ENCODE measurements at places on chromosomes 12 and 14.

DNA sequence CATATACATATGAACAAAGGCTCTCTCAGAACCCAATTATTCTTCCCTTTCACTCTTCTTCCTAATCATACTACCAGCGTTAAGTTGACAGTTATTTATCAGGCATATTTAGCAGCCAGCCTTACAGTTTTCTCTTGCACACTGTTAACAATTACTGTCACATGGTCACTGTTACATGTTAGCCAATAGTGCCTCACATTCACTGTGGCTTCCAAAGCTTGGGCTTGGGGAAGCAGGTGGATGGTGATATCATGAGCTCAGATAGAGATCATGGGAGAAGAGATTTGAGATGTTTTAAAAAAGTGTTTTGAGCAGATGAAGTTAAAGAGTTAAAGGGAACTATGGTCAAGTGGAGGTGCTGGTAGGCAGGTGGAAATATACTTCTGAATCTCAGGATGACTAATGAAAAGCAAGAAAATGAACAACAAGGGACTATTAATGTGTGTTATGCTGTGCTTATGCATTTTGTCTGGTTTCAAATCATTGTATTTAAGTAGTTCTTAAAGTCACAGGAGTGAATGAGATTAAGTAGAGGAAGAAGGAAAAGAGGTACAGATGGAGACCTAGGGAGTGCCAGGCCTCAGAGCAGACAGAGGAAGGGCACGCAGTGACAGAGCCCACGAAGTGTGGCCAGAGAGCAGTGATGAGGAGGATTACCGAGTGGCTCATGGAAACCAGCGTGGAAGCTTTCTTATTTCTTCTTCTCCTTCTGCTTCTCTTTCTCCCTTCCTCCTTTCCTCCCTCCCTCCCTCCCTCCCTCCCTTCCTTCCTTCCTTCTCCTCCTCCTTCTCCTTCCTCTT is 39.6 kb downstream of the BICD1 start:
- no peak for DNase-seq

- DNase-seq: no peak
Measured at GRCh38 chr12:114967151-114967550, 283.2 kb upstream of the TBX3 start.

DNA sequence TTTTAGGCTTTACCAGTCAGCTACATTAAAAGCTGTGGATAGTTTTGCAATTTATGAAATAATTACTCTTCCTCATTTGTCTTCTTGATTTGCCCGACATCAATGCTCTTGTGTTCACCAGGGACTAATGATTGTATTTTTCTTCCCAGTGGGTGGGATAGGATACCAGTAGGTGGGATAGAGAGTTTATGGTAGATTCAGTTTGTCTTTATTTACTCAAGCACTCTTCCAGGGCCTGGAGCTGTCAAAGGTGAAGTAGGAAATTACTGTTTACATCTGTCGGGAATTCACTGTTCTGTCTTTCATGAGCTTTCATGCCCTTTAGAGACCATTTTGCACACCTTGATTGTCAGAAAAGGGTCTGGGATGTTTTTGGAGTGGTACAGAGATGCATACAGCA is 36.6 kb downstream of the ETV6 start:
- no peak for DNase-seq

DNA sequence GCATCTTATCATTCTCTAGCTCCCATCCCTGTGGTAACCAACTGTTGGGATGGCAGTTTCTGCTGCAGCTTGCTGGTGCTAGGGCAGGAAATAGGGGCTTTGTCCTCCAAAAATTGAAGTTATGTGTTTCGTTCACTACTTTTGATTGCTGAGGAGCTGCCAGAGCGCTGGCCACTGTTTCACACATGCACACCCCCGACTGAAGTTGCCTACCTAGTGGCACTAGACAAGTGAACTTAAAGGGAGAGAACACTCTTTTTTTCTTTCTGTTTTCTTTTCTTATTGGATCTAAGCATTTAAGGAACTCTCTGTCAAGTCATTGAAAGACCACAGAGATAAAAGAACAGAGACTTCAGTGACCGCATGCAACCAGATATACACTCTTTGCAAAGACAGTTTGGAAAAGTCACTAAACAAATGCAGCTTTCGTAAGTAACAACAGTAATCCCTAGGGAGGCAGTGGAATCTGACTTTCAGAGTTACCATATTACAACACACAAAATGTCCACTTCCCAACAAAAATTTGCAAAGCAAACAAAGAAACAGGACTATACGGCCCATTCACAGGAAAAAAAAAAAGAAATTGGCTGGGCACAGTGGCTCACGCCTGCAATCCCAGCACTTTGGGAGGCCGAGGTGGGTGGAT is 12.0 kb downstream of the TFCP2 start:
- DNase-seq: no peak

DNA sequence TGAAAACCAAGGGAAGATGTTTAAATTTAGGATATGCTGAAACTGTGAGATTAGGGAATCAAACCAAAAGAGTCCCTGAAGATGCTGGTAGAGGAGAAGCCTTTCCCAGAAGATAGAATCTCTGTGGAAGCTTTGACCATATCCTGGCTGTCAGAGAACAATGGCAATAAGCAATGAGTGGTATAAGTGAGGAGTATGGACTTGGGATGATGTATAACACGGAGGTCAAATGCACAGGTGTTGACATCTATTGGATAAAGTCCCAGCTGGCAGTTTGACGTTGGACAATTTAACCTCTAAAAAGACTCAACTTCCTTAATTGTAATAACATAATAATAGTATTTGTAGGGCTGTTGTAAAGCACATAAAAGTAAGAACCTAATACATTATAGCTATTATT is 30.1 kb upstream of the CLEC14A start:
- no peak for DNase-seq

DNA sequence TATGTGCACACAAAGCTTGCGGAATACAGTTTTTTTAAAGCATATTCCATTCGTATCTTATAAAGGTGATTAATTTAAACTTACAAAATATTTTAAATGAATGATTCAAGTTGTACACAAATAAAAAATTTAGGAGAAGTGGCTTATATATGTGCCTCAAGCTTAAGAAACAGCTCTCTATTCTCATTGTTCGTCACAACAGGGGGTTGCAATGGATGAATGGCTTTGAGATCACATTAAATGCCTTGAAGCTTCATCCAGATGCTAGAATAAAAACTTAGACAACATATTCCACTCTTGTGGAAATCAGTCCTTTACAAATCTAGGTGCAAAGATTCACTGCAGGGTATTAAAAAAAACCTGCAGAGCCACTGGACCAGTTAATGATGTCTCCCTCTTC is 303.9 kb upstream of the LRFN5 start:
- DNase-seq: no peak

GRCh38 chr12:76555231-76555767 is 4.3 kb downstream of the OSBPL8 start:
- peak; percentile 21 for DNase-seq

GRCh38 chr14:22888662-22889061 is 5.6 kb downstream of the REM2 start:
- peak; percentile 13 for DNase-seq

GRCh38 chr14:55979096-55979495 is 139.1 kb upstream of the PELI2 start:
- no peak for DNase-seq

GRCh38 chr12:39931231-39931630 is 174.7 kb downstream of the SLC2A13 start:
- DNase-seq: no peak

DNA sequence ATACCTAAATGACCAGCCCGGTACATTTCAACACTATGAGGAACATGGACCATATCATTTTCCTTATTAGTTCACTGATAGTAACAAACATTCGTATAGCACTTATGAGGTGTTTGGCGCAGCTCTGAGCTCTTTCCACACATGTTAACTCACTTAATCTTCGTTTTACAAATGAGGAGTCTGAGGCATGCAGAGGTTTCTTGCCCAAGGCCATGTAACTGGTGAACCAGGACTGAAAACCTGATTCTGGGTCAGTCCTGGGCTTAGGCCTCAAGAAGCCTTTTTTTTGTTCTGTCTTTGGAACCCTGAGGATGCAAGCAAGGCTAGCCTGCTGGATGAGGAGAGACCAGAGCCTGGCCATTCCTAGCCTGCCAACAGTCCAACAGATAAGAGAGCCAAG is 55.0 kb downstream of the C14orf132 start:
- no peak for DNase-seq

GRCh38 chr12:9041321-9041720 is 52.0 kb downstream of the KLRG1 start:
- DNase-seq: no peak

DNA sequence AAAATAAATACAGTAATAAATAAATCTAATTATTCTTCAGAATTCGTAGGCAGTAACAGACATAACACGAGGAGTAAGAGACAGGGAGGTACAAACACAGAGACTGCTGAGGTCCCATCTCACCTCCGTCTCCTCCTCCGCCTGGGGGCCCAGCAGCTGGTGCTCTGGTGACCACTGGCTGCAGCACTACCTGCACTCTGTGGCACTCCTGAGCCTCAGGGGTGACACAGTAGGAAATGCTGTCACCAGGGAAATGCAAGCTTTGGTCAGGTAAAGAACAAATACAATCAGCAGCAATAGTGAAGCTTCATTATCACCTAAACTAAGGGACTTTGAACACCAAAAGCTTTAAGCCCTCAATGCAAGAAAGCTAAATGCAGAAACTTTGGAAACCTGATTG is 19.6 kb downstream of the GSTZ1 start:
- no peak for DNase-seq

DNA sequence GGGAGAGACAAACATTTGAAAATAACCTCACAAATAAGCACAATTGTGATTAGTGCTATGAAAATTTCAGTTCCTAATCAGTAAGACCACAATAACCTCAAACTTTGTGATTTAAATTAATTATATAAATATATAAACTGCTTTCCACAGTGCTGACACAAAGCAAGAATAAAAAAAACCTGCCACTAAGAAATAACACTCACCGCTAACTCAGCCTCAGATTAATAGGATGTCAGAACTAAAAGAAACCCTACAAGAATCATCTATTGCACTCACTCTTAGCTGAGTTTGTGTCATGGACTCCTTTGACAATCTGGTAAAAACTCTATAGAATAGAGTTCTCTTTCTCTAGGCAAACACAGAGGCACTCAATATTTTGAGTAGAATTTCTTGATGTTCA is 68.4 kb downstream of the SLC41A2 start:
- no peak for DNase-seq

DNA sequence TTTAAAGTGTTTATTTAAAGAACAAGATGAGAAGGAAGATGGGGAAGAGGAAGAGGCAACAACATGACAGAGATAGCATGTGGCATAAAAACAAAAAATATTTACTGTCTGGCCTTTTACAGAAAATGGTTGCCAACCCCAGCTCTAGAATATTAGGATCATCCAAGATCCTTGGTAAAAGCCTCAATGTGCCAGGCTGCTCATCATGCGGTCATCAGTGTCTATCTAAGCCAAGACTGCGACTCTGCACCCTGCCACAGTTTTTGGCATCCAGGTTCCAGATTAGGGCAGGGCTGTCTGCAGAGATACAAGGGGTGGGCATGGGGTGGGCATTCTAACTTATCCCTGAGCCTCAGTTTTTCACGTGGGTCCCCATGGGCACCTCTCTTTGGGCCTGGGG is 46.9 kb upstream of the CNTN1 start:
- DNase-seq: no peak

DNA sequence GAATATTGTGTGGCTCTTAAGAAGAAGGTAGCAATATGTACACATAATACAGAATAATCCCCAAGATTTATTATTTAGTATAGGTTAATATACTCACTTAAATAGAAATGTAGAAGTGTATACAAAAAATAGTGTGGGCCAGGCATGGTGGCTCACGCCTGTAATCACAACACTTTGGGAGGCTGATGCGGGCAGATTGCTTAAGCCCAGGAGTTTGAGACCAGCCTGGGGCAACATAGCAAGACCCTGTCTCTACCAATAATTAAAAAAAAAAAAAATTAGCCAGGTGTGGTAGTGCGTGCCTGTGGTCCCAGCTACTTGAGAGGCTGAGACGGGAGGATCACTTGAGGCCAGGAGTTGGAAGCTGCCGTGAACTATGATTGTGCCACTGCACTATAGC is 15.3 kb upstream of the HVCN1 start:
- DNase-seq: no peak

GRCh38 chr14:39948235-39948634 is 516.0 kb upstream of the FBXO33 start:
- DNase-seq: no peak

- DNase-seq: no peak
Measured at GRCh38 chr14:105075379-105076295, 10.4 kb upstream of the GPR132 start.

- peak; percentile 10 for DNase-seq
Measured at GRCh38 chr14:35261774-35262173, 30.4 kb upstream of the PSMA6 start.

DNA sequence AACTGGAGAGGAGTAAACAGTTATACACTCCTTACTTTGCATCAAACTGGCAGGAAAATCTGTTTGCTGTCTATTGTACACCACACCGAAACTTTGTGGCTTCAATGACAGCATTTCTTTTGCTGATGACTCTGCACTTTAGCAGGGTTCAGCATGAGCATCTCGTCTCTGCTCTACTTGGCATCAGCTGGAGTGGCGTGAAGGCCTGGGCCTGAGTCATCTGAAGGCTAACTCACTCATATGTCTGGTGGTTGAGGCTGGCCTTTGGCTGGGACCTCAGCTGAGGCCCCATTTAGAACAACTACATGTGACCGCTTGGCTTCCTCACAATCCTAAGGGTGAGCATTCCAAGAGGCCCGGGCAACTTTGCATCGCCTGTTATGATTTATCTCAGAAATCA is 28.7 kb upstream of the REP15 start:
- DNase-seq: no peak

DNA sequence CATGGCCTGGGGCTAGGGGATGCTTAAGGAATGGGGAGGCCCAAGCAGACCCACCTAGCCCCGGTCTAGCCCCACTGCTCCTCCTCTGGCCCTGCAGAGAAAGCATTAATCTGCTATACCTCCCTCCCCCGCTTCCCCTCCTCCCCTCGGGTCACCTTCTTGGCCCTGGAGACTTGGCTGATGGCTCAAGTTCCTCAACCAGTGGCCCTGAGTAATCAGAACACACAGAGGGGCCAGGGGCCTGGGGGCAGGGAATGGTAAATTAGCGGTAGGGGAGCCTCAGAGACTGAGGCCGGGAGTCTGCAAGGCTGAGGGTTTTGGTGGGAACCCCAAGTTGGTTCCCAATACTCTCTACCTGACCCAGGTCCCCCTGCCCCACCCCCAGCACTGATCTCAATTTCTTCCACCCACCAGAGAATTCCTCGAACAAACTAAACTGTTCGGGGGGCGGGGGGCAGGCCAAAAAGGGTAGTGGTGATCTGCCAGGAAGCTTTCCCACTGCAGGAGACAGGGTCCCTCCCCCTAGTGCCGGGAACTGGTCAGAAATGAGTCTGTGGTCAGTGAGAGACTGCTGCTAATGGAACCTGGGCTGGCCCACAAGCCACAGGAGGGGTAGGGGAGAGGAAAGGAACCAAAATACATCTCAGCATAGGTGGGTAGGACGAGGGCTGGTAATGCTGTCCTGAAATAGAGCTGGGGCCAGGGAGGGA is 12.8 kb upstream of the SMARCD1 start:
- DNase-seq: no peak

DNA sequence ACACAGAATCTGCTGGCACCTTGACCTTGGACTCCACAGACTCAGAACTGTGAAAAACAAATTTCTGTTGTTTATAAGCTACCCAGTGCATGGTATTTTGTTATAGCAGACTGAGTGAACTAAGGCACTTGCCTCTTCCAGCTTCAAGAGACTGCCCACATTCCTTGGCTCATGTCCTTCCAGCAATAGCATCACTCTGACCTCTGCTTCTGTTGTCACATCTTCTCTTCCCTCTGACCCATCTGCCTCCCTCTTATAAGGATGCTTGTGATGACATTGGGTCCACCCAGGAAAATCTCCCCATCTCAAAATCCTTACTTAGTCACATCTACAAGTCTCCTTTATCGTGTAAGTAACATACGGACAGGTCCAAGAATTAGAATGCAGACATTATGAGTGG is 200.4 kb downstream of the PIK3C2G start:
- DNase-seq: no peak
